ENCODE measurements at places on chromosomes 7 and 10.

GRCh38 chr10:114616516-114616915 is 41.6 kb downstream of the ABLIM1 start:
- DNase-seq = no peak

GRCh38 chr10:14822879-14823755 is 14.7 kb downstream of the CDNF start:
- DNase-seq = peak; percentile 37

DNA sequence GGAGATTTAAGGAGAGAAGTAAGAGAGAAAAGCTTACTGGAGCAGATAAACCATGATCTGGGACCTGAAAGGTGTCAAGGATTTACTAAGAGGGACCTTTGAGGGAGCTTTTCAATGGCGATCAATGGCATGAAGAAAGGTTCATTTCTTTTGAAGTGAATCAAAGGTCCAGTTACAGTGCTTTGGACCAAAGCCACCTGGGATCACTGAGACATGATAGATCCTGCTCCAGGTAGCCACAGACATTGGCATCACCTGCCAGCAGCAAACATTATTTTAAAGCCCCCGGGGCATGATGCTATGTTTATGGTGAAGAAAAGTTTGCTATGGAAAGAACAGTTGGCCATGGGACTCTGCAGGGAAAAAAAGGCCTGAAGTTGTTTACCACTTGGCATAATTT is 109.4 kb downstream of the SLC25A13 start:
- DNase-seq = no peak

DNA sequence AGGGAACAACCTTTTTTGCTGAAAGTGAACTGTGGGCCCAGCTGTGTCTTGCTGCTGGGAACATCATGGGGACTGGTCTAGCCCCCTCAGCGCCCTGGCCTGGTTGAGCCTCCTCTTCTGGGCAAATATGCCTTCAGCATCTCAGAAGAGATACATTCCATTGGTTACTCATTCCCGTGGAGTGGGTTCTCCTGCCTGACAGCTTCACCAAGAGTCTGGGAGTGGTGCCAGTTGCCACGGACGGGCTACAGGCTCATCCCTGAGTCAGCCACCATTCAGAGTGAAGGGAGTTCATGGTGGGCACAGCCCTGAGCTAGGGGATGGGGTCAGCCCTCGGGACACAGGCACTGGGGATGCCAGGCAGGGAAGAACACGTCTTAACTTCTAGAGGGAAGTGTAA is 81.9 kb downstream of the RAMP3 start:
- DNase-seq = no peak

- DNase-seq = no peak
These were observed 184.0 kb upstream of the PLXNA4 start for GRCh38 chr7:132760244-132760623.

Measured in activated T-cell treated with anti-CD3 and anti-CD28 coated beads, Interleukin-2, amount 50 U/mL, for 72 hours (primary cell).